Fibroblast of the conjunctiva (primary cell): ENCODE measurements at places on chromosomes 13 and 19.

DNA sequence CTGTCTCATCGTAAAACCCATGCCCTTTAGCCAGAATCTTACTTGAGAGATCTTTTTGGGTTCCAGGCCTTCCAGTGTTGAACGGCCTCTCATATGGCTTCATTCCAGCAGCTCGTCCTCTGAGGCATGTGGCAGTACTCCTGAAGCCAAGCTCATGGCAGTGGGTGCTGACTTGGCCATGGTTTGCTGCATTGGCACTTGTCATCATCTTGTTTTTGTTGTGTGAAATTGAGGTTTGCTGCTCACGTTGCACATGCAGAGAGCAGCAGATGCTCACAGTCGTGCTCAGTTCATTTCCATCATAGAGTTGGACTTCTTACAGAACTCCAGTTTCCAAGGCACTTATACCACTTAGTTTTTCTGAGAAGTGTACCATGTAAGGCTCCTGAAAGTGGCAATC lies 14.9 kb downstream of the TEX29 start:
- no peak for DNase-seq

- DNase-seq, result no peak
These were observed 165.1 kb downstream of the PCCA start for GRCh38 chr13:100254002-100254401.

GRCh38 chr19:1082165-1082927 lies 12.8 kb downstream of the POLR2E start:
- DNase-seq, result no peak

DNA sequence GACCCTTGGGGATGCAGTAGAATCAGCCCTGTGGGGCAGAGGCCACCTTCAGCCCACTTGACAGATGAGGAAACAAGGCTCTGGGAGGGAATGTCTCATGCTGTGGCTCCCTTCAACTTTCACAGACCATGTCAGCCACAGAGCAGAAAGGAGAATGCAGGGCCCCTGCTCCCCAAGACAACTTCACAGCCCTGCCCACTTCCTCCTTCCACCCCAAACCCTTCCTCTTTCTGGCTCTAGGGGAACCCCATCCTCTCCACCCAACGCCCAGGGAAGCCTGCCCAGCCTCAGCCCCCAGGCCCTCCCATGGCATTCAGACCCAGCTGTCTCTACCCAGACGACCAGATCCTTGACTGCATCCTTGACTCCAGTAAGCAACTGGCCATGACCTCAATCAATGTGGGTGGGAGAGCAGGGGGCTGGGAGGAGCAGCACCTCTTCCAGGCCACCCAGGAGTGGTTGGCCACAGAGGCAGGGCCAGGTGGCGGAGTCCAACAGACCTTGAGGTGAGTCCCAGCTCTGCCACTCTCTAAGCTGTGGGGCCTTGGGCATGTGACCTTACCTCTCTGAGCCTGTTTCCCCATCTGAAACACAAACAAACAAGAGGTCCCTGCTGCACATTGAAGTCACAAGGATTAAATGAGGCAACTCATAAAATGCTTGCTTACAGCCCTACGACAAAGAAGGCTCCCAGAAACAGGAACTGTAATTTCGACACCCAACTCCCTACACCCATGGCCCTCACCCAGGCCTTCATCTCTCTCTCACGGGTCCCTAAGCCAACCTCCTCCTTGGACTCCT lies 15.8 kb downstream of the DEDD2 start:
- DNase-seq, result no peak

DNA sequence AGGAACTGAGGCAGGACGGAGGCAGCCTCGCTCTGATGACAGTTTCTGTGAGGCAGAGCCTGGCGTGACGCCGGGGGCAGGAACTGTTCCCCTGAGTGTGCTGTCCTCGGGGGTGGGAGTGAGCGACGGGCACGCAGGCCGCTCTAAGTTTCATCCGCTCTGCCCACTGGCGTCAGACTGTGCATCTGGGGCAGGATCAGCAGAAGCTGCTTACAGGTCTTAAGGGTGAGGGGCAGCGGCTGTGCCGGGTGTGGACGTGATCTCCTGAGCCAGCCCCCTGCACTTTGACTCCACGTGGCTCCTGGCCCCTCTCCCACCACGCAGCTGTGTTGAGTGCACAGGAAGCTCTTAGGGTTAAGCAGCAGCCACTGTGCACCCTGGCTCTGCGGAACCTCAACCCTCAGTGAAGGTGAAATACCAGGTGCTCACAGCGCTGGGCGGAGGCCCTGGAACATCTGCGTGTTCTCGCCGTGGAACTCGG lies 1.5 kb downstream of the GRK1 start:
- no peak for DNase-seq

- no peak for DNase-seq
These were observed 94.3 kb downstream of the FAM216B start for GRCh38 chr13:42875475-42876269.

DNA sequence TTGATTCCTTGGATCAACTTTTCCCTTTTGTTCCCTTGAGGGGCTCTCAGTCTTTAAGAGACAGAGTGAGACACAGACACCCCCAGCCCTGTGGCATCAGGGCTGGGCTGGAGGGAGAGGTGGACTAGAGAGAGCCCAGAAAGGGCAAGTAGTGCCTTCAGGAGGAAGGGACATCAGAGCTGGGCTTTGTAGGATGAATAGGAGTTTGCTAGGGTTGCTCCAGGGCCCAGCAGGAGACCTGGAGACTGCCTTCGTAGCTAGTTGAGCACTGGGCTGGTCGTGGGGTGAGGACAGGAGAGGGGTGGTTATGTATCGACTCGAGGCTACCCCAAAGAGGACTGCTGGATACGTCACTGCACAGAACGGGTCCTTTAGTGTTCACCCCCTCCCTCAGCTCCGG lies 5.4 kb downstream of the MAP1S start:
- no peak for DNase-seq

GRCh38 chr13:73168953-73169401 lies 110.2 kb downstream of the KLF5 start:
- DNase-seq, result no peak

- DNase-seq, result no peak
These were observed 125.8 kb upstream of the C1QTNF9B start for GRCh38 chr13:24023073-24023472.

DNA sequence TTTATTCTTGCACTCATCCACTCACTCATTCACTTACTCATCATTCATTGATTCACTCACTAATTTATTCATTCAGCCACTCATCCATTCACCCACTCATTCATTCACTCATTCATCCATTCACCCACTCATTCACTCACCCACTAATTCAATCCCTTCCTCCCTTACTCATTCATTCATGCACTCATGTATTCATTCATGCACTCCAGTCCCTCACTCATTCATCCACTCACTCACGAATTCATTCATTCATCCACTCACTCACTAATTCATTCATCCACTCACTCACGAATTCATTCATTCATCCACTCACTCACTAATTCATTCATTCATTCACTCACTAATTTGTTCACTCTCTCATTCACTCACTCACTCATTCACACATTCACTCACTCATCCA lies 16.1 kb downstream of the ACTL9 start:
- DNase-seq, result no peak

DNA sequence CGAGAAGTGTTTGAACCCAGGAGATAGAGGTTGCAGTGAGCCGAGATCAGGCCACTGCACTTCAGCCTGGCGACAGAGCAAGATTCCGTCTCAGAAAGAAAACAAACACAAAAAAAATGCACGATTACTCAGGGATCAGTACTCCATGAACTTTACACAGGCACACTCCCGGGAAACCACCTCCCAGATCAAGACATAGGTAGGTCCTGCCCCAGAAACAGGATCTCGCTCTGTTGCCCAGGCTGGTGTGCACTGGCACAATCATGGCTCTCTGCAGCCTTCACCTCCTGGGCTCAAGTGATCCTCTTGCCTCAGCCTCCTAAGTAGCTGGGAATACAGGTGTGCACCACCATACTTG lies 11.2 kb downstream of the VASP start:
- DNase-seq, result no peak

DNA sequence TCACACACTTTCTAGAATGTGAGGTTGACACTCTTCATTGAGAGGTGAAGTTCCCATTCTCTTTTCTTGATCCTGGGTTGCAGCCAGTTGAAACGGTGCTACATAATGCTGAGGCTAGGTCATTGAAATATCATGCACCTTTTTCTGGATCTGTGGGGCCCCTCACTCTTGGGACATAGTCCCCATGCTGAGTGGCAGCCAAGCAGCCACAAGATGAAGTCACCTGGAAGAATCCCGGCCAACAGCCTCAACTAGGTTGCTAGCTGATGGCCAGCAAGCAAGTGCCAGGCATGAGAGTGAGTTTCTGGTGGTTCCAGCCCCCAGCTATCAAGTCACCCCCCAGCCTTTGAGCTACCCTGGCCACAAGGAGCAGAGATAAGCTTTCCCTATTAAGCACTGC lies 148.5 kb upstream of the TSHZ3 start:
- no peak for DNase-seq

DNA sequence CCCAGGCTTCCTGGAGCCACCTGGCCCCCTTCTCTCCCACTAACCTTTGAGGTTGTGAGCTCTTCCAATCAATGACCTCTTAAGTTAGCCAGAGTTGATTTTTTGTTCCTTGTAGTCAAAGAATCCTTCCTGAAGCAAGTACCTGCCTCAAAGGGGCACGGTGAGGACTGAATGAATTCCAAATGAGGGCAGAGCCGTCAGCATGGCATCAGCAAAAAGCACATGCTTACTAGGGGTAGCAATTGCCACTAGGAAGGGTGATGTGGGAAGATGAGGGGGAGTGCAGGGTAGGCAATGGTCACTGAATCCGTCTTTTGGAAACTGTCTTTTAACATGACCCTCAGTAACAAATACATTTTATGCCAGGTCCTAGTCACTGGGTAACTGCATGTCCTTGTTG lies 15.6 kb upstream of the DHRS12 start:
- no peak for DNase-seq

DNA sequence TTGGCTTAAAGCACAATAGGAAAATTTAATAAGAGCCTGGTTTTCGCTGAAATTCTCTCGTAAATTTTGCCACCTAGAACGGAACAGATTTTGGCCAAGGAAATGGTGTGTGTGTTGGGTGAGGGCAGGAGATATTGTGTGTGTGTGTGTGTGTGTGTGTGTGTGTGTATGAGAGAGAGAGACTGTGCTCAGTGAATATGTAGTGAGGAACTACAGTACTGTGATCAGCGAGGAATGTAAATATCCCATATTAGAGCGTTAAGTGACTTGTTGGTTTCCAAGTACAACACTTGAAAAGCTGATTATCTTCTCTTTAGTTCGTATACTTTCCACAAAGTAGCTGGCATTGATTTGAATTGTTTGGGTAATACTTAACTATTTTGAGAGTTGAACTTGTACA lies 738.9 kb downstream of the PCDH9 start:
- no peak for DNase-seq

GRCh38 chr13:84940167-84940566 lies 859.1 kb downstream of the SLITRK6 start:
- DNase-seq, result no peak

GRCh38 chr19:50313812-50314536 lies 15.2 kb downstream of the KCNC3 start:
- no peak for DNase-seq

GRCh38 chr13:39530916-39531315 lies 72.1 kb downstream of the LHFPL6 start:
- DNase-seq, result no peak

- DNase-seq, result no peak
These were observed 55.4 kb downstream of the KCTD12 start for GRCh38 chr13:76830805-76831204.

- no peak for DNase-seq
These were observed 799.3 kb upstream of the ARGLU1 start for GRCh38 chr13:107367258-107367657.

GRCh38 chr13:24233351-24233901 lies 72.9 kb downstream of the SPATA13 start:
- peak; percentile 14 for DNase-seq

DNA sequence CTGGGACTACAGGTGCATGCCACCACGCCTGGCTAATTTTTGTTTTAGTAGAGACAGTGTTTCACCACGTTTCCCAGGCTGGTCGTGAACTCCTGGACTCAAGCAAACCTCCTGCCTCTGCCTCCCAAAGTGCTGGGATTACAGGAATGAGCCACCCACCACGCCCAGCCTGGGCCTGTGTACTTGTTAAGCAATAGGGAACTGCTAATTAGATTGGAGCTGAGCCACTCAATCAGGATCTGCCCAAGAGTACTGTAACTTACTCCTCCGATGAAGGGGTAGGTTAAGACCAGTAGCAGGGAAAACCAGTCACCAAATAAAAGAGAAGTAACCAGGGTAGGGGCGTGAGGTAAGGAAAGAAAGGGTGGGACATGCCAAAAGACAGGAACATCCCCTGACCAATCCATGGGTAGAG lies 2.3 kb downstream of the DDX39A start:
- no peak for DNase-seq

DNA sequence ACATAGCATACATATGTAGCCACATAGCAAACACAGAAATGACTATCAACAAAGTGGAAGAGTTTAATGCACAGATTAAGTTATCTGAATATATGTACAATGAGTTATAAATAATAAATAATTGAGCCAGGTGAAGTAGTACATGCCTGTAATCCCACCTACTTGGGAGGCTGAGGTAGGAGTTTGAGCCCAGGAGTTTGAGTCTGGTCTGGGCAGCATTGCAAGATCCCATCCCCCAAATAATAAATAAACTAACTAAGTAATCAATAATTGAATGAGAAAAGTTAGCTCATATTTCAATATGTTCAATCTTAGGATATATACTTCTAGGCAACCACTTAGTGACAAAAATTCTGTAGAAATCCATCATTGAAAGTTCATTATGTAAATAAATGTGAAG lies 1.7 kb downstream of the CARD8 start:
- DNase-seq, result no peak
